Endothelial cell (in vitro differentiated cells): ENCODE measurements at places on chromosomes 7 and 10. TPM values are rescaled to one million over a fixed set of nuclear protein-coding genes. Genes with fewer than 3 reads are reported as not detected.

GRCh38 chr10:370449-370825, 235.2 kb downstream of the ZMYND11 start:
- peaks cover 27% of the 10 kb centered on the region for H3K36me3 ChIP-seq
- no peak for DNase-seq
- peaks cover 3% of the 10 kb centered on the region for H3K27me3 ChIP-seq
- H3K4me1 ChIP-seq = no peaks in the 10 kb centered on the region
- H3K4me3 ChIP-seq = no peak overlapping the region
- H3K27ac ChIP-seq = no peak overlapping the region

- peaks cover 4% of the 10 kb centered on the region for H3K4me1 ChIP-seq
- H3K4me3 ChIP-seq = no peak overlapping the region
- H3K27ac ChIP-seq = no peak overlapping the region
Observed at GRCh38 chr10:28859791-28860190, 182.5 kb downstream of the BAMBI start.

DNA sequence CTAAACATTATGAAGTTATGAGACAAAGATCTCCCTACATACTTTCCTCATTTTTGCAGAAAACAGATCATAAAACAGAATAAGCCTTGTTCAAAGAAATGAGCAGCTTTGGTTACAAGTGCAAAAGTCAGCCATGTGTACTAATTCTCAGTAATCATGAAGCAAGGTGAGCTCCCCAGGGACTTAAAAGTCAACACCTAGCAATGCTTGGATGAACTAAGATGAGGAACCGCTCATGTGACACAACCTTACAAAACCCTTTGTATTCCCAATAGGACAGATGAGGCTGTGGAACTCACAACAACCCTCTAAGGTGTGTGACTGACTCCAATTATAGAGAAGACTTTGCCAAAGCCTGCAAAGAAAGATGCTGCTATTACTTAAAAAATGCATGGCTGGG, 154.5 kb downstream of the SLC25A13 start:
- no peak for DNase-seq
- no peak overlapping the region for H3K4me3 ChIP-seq
- H3K36me3 ChIP-seq = no peaks in the 10 kb centered on the region
- H3K4me1 ChIP-seq = peaks cover 13% of the 10 kb centered on the region
- no peaks in the 10 kb centered on the region for H3K27me3 ChIP-seq
- no peak overlapping the region for H3K27ac ChIP-seq

DNA sequence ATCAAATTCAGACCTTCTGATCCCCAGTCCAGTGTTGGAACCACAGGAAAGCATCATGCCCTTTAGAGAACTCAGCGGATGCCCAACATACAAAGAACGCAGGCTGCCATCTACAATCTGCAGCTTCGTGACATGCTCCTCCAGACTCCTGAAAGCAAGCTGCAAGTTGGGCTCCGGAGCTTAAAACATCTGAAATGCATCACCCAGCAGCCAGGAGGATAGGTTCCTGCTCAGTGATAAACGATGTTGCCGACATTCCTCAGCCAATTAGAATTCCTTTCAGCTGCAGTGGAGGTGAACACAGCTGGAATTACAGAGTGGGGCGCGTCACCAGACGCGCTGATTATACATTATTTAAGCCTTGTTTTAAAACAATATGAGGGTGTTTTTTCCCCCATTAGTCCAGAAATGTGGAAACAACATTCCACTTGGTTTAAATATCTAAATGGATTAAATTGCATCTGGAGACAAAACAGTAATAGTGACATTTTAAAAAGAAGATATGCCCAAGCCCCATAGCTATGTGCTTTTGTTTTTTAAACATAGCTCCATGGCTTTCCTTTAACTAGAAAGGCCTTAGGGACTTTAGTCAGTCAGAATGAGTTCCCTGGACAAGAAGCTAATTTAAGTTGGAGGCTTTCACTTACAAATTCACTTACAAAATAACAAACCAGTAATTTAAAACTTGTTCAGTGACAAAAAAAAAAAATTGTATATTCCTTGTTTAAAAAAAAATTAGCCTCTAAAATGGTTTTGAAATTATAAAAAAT, 6.3 kb downstream of the SMURF1 start:
- H3K27ac ChIP-seq = no peak overlapping the region
- peaks cover 7% of the 10 kb centered on the region for H3K27me3 ChIP-seq
- H3K4me1 ChIP-seq = peaks cover 36% of the 10 kb centered on the region

DNA sequence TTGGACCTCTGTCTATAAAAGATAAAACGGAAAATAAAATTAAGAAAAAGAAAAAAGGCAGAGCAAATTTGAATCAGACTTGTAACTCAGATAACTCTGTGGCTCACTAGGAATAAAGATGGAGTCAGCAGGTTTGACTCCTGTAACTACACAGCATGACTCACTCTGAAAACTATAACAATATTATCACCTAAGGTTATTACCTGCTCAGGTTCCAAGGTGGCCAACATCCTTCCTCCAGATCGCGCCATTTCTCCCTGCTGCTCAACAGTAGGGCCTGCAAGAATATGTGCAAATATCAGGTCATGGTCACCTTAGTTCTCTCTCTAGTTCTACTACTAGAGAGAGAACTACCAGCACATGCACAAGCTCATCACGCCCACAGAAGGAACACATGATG, 30.0 kb downstream of the ALDH18A1 start:
- no peaks in the 10 kb centered on the region for H3K27me3 ChIP-seq
- no peak overlapping the region for H3K27ac ChIP-seq
- no peaks in the 10 kb centered on the region for H3K4me1 ChIP-seq
- no peak for DNase-seq
- peaks cover 36% of the 10 kb centered on the region for H3K36me3 ChIP-seq
- H3K4me3 ChIP-seq = no peak overlapping the region

GRCh38 chr7:32905175-32905662, 13.7 kb upstream of the KBTBD2 start:
- peak; percentile 60 for DNase-seq
- H3K27me3 ChIP-seq = peaks cover 5% of the 10 kb centered on the region
- H3K36me3 ChIP-seq = no peaks in the 10 kb centered on the region
- H3K4me3 ChIP-seq = peak overlapping the region; percentile 51

GRCh38 chr7:18140943-18141342, 113.3 kb upstream of the PRPS1L1 start:
- H3K27ac ChIP-seq = no peak overlapping the region
- no peaks in the 10 kb centered on the region for H3K4me1 ChIP-seq
- no peaks in the 10 kb centered on the region for H3K36me3 ChIP-seq
- H3K27me3 ChIP-seq = peaks cover 1% of the 10 kb centered on the region

DNA sequence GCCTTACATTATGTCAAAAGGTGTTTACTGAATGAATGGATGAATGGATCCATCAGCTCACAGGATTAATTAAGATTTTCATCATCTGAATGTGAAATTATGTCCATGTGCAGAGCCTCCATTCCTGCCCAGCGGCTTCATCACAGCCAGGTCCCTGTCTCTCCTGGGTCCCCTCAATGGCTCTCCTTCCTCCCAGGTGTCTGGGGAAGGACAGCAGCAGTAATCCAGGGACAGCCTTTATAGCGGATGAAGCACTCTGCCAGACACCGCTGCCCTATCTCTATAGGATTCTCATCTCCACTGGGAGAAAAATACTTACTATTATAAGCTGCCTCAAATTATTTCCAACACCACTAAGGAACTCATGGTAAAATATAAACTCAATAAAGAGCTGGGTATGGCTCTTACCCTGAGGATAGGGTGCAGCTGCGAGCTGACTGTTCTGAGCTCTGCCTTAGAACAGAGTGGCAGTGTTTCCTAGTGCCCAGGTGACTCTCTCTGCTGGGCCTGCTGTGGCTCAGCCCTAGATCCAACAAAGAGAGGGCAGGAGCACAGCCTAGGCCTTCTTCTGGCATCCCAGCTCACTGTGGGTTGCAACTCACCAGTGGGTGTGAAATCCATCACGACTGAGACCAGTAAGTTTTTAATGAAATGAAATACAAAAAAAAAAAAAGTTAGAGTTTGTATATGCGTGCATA, 38.3 kb downstream of the GPRIN2 start:
- no peak overlapping the region for H3K27ac ChIP-seq
- peaks cover 5% of the 10 kb centered on the region for H3K27me3 ChIP-seq
- no peaks in the 10 kb centered on the region for H3K4me1 ChIP-seq
- no peak overlapping the region for H3K4me3 ChIP-seq
- no peaks in the 10 kb centered on the region for H3K36me3 ChIP-seq

DNA sequence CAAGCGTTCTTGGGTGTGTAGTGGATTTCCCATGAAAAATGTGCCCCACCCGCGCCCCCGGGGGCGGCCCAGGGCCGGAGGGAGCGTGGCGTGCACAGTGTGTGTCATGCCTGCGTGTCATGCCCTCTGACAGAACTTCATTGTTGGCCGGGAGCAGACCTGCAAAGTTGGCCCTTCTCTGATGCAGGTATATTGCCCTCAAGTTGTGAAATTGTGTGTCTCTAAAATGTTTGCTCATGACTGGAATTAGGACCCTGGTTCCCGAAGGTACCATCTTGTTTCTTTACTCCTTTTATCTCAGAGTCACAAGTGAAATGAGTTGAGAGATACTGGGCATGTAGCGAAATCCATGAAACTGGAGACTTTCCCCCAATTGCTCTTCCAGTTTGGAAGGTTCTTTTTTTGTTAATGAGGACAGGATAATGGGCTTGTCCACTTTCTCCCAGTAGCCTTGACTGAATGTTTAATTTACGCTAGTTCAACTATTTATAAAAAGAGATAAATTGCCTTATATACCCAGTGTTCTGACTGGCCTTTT, 26.2 kb downstream of the ADK start:
- H3K4me3 ChIP-seq = peak overlapping the region; percentile 91
- DNase-seq = no peak
- peaks cover 3% of the 10 kb centered on the region for H3K36me3 ChIP-seq
- peaks cover 6% of the 10 kb centered on the region for H3K4me1 ChIP-seq

GRCh38 chr7:2892549-2892948, 48.4 kb upstream of the GNA12 start:
- H3K36me3 ChIP-seq = no peaks in the 10 kb centered on the region
- DNase-seq = no peak
- H3K27me3 ChIP-seq = peaks cover 5% of the 10 kb centered on the region
- no peak overlapping the region for H3K4me3 ChIP-seq
- no peak overlapping the region for H3K27ac ChIP-seq

GRCh38 chr7:86972072-86972471, 87.4 kb downstream of the ELAPOR2 start:
- no peak for DNase-seq
- H3K27ac ChIP-seq = no peak overlapping the region
- H3K36me3 ChIP-seq = no peaks in the 10 kb centered on the region
- no peak overlapping the region for H3K4me3 ChIP-seq
- peaks cover 8% of the 10 kb centered on the region for H3K4me1 ChIP-seq
- no peaks in the 10 kb centered on the region for H3K27me3 ChIP-seq

DNA sequence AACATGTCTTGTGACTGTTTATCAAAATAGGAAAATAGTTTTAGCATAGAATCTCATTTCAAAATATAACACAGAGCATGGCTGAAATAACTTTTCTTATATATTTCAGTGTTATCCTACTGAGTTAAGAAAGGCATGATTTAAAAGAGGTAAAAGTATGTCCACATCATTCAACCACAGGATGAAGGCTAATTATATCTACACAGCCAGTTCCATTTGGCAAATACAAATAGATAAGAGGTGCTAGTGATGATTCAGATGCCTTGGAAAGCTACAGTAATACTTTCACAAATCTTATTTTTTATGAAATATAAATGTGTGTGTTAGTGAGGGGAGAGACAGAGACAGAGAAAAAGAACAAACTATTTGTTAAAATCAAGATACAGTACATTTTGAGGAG, 42.9 kb upstream of the PCDH15 start:
- H3K4me3 ChIP-seq = no peak overlapping the region
- no peak overlapping the region for H3K27ac ChIP-seq
- H3K27me3 ChIP-seq = peaks cover 2% of the 10 kb centered on the region
- H3K36me3 ChIP-seq = no peaks in the 10 kb centered on the region

DNA sequence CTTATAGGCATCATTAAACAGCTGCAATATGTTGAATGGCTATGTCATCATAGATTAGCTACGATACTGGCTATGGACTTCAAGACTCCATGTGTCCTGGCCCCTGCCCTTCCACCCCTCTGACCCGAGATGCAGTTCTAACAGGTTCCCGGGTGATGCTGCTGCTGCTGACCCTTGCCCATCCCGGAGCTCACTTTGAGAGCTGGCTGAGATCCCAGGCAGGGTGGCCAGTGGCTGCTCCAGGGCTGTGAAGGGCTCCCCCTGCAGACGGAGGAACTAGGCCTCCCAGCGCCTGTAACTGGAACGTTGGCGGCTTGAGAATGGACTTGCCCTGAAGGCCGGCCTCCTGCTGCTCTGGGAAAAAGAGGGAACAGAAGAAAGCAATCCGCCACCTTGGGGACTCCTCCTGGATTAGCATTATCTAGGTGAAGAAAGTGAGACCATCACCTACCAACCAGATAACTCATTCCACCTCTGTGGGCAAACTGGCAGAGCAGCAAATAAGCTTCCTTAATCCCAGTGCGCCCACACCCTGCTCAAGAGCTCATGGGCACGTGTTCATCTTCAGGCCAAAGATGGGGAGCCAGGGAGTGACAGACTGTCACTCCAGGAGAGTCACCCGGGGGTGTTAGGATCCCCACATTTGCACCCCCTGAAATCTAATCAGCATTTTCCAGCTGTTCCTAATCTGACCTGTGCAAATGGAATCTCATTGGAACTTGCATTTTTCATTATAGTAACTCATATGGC, 56.8 kb downstream of the PARP12 start:
- no peaks in the 10 kb centered on the region for H3K36me3 ChIP-seq
- DNase-seq = peak; percentile 77
- H3K4me3 ChIP-seq = no peak overlapping the region
- peaks cover 5% of the 10 kb centered on the region for H3K27me3 ChIP-seq

DNA sequence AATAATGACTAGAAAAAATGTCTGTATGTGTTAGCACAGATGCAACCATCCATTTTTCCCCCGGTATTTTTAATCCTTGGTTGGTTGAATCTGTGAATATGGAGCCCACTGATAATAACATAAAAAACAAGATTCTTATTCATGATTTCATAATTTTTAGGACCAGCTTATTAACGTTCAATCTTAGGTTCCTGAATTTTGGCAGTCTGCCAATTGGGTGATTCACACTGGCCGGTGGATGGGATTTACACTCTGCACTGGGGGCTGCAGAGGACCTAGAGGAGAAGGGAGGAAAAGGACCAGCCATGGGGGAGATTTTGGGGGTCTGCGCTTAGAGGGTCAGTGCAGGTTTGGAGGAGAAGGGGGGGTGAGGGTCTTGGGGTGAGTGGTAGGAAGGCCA, 327.9 kb downstream of the ACTR3B start:
- H3K36me3 ChIP-seq = no peaks in the 10 kb centered on the region
- no peak for DNase-seq
- no peak overlapping the region for H3K4me3 ChIP-seq

- H3K27ac ChIP-seq = no peak overlapping the region
- no peaks in the 10 kb centered on the region for H3K4me1 ChIP-seq
- no peak overlapping the region for H3K4me3 ChIP-seq
Observed at GRCh38 chr7:158443014-158443687, 144.5 kb downstream of the PTPRN2 start.

Gene CYP2C9
- not detected for total RNA-seq

Gene CYP3A7
- total RNA-seq = 0.18 TPM

Gene CALN1
- total RNA-seq = 1.4 TPM

Gene PTF1A
- not detected for total RNA-seq

Gene DRGX
- not detected for total RNA-seq

Gene SOSTDC1
- 0.18 TPM for total RNA-seq
